ENCODE measurements at places on chromosomes 11 and 22.
A peak's percentile ranks its signal among the peaks of the same experiment; 100 is the strongest.

GRCh38 chr11:110345743-110346142, 49.3 kb upstream of the RDX start:
- DNase-seq, result no peak

DNA sequence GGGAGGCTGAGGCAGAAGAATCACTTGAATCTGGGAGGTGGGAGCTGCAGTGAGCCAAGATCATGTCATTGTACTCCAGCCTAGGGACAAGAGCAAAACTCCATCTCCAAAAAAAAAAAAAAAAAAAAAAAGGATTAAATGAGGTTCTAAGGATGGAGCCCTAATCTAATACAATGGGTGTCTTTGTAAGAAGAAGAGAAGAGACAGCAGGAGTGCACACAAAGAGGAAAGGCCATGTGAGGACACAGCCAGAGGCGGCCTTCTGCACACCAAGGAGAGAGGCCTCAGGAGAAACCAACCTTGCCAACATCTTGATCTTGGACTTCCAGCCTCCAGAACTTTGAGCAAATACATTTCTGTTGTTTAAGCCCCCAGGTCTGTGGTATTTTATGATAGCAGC, 66.6 kb upstream of the CECR2 start:
- DNase-seq, result no peak

GRCh38 chr11:73152861-73153483, 10.9 kb upstream of the FCHSD2 start:
- no peak for DNase-seq

DNA sequence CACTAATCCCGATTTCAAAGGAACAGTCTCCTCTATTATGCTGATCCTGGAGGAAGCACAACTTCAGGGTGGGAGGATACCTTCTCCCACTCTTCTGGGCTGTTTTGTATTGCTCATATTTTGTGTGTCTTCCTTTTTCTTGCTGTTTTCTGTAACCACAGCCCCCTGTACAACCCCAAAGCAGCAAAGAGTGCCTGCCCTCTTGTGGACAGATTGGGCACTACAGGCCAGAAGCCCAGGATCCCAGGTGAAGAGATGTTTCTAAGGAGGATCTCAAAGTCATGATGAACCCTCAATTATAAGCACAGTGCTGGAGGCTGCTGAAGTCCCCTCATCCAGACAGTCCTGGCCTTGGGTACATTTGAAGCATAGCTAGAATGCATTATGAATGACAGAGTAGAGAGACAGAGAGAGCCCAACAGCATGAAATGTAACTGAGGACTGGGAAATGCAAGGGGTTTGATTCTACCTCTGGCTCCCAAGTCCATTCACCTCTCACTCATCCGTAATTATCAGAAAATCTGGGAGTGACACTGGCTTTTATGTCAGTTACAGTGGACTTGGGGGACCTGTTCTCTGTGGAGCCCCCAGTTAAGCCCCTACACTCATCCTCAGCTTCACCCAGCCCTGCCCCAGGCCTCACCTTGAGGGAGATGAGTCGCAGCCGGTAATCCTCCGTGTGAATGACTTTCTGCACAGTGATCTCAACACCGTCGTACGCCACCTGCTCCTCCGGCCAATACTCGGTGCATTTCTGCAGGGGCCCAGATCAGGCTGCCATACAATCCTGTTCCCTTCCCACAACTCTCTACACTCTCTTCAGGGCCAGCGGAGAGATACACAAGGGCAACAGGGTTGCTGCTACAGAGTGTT, 6.2 kb upstream of the IGSF22 start:
- DNase-seq, result peak; percentile 75

Data from RWPE1 (cell line).